ENCODE measurements at places on chromosomes 1 and 21.

- DNase-seq = no peak
These were observed 12.7 kb downstream of the SNX7 start for GRCh38 chr1:98674075-98674781.

DNA sequence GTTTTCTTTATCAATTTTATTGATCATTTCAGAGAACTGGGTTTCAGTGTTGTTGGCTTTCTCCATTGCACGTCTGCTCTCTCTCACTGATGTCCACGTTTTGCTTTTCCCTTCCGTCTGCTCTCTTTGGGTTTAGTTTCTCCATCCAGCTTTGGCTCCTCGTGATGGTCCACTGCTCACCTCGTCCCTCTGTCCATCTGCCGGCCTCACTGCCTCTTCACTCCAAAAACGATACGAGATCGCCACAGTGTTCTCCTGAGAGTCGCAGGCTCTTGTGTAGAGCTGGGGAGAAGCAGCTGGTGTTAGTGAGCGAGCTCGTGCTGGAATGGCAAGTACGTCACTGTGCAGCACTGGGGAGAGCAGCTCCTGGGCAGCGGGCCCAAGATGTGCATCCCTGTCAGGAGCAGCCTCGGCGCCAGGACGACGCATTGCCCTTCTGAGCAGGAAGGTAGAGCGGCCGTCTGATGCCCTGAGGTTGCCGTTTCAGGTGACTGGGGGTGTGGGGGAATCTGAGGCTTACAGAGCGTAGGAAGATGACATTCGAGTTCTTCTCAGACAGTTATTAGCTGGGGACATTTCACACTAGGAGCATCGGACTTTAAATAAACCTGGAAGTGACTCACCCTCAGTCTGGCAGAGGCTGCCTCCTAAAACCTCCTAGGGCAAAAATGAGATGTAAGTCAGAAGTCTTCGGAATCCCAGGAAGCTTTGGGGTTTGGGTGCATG is 31.4 kb upstream of the PCBP3 start:
- DNase-seq = no peak

- DNase-seq = no peak
These were observed 4.6 kb downstream of the IFFO2 start for GRCh38 chr1:18951818-18952391.

DNA sequence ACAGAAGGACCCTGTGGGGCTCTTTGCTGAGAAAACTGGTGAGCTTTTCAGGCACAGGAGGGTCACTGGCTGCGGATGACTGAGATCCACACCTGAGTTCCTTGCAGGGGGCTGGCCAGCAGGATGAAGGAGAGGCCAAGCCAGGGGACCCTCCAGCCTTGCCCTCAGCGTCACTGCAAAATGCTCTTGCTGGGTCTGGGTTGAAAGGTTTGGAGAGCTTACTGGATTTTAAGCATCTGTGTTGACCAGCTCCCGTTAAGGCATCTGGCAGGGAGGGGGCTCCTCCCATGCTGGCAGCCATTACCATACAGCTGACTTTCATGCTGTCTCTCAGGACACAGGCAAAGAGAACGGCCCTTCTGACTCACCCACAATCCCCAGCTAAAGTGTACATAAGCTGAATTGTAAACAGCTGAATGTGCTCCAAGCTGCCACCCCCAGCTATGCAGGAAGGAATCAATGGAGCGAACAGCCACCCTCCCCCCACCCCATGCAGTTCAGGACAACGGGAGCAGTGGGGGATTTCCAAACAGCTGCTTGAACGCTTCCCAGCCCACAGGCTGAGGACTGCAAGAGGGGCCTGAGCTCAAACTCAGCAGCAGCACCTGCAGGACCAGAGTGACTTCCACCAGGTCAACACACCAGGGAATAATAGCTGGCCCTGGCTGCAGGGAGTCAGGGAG is 21.3 kb upstream of the A3GALT2 start:
- no peak for DNase-seq

DNA sequence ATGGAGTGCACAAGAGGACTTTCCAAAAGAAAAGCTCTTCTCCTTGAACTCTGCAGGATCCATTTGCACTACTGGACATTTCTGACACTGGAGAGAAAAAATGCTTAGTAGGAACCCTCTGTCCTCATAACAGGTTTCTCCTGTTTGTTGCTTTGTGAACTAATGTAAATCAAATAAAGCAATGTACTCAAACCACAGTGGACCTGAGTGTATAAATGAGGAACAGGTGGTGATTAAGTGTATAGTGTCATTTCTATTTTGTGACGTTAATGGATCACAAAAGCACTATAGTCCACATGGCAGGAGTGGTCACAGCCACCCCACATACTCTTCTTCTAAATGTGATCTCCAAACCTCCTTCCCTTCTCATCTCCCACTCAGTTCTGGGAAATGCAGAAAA is 268.4 kb upstream of the DUSP10 start:
- DNase-seq = no peak

- no peak for DNase-seq
These were observed 520.5 kb downstream of the SMYD3 start for GRCh38 chr1:245986404-245987218.

GRCh38 chr1:114531094-114531493 is 20.1 kb upstream of the TRIM33 start:
- no peak for DNase-seq

DNA sequence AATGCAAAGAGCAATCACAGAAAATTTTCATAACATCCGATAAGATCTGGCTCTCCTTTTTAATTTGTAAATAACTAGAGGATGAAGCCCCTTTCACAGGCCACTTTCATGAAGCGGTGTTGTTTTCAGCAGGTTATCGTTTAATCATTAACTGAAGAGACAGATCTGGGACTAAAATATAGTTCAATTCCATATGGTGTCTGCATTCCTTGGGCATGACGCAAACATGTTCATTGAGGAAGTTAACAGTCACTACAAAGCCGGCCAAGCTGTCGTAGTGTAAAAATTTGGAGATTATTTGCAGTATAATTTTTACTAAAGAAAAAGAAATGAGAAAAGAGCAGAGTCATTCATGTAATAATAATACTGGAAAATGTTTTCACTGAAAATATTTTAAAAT is 565.2 kb upstream of the ADAMTS5 start:
- DNase-seq = no peak

GRCh38 chr1:1920608-1921458 is 1.8 kb upstream of the TMEM52 start:
- DNase-seq = no peak

DNA sequence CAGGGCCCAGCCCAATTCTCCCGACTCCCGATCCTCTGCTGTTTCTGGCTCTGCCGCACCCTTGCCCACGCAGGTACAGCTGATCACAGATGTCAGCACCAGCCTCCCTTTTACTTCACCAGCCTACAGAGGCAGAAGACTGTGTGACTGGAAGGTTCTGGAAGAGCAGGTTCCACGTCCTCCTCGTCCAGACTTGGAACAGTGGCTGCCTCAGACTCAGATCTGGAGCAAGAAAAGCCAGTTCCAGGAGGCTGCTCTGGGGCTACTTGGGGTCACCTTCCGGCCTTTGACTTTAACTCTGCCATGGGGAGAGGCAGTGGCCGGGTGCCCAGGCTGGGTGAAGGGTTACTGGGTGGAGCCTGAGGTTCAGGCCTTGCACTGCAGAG is 16.1 kb upstream of the KLHDC7A start:
- DNase-seq = no peak

DNA sequence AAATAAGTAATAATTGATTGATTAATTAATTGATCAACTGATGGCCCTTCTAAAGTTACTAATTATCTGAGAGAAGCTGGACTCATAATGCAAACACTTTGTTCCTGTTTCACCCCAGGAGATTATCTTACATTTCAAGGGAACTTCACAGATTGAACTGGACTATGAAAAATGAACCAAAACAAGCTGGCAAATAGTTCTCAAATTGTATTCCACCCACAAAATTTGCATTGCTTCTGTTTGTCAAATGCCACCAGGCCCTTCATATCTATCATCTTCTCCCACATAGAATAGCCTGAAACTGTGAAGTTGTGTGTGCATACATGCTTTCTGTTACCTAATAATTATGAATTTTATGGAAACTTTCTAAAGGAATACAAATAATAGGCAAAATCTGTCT is 104.0 kb downstream of the ZNF281 start:
- no peak for DNase-seq

GRCh38 chr1:112530832-112531231 is 22.1 kb downstream of the WNT2B start:
- no peak for DNase-seq

DNA sequence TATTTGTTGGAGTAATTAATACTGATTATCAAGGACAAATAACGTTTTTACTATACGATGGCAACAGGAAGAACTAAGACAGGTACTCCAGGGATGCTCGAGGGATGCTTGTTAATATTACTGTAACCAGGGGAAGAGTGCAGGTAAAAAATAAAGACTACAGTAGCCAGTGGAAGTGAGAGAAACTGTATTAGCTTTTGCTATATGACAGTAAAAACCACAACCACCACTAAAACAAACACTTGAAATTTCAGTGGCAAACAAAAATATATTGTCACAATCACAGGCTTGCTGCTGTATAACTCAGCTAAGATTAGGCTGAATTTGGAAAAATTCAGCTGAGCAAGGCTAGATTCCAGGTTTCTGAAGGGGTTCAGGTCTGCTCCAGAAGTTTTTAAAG is 812.6 kb upstream of the ADGRL4 start:
- no peak for DNase-seq

DNA sequence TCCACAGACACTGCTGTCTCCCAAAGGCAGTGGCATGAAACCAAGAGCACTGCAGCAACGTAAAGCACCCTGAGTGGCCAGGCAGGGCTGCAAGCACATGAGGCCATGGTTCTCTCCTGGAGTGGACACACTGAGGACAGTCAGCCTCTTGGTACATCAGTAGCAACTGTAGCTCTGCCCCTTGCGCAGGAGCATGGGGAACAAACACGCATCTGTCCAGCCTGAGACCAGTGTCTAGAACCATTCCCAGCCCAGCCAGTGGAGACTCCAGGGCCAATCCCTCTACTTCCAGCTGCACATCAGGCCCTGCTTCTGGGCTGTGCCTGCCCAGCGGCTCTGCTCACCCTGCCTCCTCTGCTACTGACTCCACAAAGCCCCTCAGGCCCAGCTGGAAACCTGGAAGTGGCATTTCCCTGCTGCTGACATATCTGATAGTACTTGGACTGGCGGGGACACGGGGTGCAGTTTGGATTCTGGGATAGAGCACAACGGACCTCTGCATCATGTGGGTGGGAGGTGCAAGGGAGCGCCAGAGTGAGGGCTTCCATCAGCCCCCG is 49.0 kb downstream of the TOR1AIP2 start:
- DNase-seq = no peak

DNA sequence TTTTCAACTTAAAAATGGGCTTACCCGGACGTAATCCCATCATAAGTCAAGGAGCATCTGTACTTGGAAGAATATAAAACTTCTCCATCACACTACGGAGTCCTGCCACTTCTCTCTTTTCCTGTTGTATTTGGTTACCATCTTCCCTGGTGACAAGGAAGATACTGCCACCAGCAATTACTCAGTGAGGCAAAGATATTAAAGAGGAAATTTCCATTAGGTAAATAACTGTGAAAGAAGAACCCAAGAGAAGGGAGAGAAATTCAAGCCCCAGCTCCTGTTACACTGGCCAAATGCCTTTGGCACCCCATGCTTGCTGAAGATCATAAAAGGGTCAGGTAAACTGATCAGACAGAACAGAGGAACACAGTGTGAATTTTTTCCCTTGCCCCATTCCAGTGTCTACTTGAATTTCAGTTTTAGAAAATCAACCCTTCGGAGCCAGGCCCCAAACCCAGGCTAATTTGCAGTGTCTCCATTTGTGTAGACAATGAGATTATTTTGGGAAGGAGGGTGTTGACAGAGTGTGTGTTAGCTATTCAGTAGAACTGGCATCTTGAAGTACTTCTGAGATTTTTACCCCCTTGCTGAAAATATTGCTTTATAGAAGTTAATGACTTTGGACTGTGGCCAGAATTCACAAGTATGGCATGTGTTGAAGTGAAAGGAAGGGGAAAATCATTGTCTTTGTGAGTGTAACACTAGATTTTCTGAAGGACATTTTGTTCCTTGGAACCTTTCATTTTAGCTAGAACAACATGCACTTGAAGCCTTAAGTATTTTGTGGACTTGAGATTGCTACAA is 167.1 kb downstream of the DHRS3 start:
- no peak for DNase-seq

GRCh38 chr1:160674415-160674814 is 27.6 kb upstream of the SLAMF1 start:
- DNase-seq = no peak

DNA sequence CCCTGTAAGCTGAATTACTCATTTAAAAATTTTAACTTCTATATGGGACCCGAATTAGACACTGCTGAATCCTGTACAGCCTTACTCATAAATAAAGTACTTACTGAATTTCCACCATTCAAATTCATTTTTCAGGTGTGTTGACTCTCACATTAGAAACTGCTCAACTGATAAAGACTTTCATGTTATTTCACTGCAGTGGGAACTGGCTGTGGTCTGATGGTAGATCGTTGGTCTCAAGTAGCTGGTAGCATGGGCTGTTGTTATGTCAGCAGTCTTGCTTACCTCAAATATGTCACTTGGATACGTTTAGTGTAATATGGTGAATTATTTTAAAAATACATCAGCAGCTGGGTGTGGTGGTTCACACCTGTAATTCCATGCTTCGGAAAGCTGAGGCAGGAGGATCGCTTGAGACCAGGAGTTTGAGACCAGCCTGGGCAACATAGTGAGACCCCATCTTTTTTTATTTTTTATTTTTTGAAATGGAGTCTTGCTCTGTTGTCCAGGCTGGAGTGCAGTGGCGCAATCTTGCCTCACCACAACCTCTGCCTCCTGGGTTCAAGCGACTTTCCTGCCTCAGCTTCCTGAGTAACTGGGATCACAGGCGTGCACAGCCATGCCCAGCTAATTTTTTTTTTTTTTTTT is 10.4 kb downstream of the DEGS1 start:
- DNase-seq = no peak

DNA sequence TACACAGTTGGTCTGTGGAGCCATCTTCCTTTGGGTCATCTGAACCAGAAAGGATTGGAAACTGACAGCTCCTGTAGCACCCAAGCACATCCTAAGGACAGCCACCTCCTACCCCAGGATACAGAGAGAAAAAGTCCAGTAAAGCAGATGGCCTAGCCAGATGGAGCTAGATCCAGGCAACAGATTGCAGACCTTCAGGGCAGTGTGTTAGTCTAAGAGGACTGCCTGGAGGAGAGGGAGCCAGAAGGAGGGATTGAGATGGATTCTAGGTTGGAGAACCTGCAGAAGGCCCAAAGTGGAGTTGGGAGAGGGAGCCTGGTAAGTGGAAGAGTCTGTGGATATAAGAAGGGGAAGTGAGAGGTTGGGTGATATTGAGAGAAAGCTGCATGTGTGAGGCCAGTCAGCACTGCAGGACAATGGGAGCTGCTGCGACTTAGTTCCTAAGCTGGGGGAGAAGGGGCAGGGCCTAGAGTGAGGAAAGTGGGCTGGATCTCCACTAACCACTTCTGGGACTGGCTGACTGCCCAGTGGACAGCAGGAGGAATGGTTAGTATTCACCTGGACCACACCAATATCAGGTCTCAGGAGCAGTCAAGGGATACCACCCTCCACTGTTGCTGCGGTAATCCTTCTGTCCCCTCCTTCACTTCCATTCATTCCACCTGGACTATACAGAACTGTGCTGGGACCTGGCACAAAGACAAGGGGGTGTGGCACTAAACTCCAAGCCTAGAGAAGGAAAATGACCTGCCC is 13.4 kb downstream of the BCAN start:
- no peak for DNase-seq

GRCh38 chr1:245762396-245762910 is 607.7 kb downstream of the KIF26B start:
- DNase-seq = no peak

Data from stimulated activated CD4-positive, alpha-beta T cell treated with anti-CD3 and anti-CD28 coated beads, TNF-alpha, amount 100 ng/mL, for 4 hours (primary cell).